Lung microvascular endothelial cell (primary cell): ENCODE measurements at places on chromosomes 12 and 14.
A peak's percentile ranks its signal among the peaks of the same experiment; 100 is the strongest.

GRCh38 chr12:93297032-93297431, 80.7 kb upstream of the NUDT4 start:
- DNase-seq, result no peak

- DNase-seq, result no peak
Observed at GRCh38 chr12:103093499-103094106, 136.1 kb downstream of the ASCL1 start.

DNA sequence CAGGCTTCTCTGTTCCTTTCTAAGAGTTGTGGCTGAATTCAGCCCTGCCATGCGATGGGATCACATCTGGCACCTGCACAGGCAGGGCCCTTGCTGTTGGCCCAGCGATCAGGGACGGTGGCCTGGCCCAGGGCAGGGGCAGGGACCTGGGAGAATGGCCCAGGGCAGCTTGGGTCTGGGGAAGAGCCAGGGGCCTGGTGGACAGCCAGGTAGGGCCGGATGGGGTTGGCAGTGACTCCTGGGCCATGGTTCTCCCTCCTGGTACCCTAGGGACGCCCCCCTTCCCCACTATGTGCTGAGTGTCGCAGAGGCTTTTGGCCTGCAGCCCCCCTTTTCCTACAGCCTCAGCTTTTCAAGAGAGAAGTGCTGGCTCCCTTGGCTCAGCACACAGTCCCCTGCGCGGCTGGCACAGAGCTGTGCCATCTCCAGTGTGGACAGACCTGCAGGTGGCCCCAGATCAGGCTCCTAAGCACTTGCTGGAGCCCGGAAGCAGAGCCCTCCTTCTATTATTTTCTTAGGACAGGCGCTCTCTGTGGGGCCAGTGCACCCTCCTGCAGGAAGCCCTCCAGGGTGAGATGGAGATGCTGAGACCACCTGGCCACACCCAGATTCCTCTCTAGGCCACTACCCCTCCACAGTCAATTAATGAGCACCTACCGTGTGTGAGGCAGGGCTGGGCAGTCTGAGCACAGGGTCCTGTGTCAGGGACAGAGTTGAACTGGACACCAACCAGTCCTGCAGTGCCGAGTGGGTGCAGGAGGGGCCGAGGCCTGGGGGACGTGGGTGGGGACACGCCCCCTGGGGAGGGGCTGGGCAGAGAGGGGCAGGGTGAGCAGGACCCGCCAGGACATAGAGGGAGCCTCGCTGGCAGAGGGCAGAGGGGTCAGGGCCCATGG, 267.6 kb downstream of the ADGRD1 start:
- DNase-seq, result no peak

DNA sequence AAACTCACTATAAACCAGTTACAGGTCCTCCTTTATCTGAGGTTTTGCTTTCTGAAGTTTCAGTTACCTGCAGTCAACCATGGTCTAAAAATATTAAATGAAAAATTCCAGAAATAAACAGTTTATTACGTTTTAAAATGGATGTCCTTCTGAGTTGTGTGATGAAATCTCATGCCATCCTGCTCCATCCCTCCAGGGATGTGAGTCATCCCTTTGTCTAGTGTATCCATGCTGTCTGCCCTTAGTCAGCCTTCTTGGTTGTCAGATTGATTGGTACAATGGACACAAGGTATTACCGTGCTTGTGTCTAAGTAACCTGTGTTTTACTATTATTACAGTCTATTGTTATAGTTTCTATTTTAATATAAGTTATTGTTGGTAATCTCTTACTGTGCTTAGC, 328.3 kb downstream of the APAF1 start:
- DNase-seq, result peak; percentile 3

GRCh38 chr12:87315-87714, 20.7 kb downstream of the IQSEC3 start:
- DNase-seq, result no peak

DNA sequence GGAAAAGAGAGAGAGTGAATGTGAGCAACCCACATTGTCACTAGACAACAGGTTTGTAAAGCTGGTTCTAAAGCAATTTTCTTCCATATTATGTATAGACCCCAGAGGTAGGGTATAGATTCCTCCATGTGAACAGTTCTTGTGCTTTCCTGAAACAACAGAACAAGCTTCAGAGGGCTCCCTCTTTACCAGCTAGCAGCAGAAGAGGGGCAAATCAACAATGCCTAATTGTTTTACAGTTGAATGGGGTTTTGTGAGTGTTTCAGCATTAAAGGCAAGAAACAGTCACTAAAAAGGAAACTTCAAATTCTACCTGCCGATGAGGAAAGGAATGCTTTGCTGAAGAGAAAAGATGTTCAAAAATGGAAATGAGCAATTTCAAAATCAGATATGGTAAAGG, 341.2 kb upstream of the KITLG start:
- DNase-seq, result no peak

- DNase-seq, result no peak
Observed at GRCh38 chr12:132264086-132265010, 65.0 kb downstream of the GALNT9 start.

DNA sequence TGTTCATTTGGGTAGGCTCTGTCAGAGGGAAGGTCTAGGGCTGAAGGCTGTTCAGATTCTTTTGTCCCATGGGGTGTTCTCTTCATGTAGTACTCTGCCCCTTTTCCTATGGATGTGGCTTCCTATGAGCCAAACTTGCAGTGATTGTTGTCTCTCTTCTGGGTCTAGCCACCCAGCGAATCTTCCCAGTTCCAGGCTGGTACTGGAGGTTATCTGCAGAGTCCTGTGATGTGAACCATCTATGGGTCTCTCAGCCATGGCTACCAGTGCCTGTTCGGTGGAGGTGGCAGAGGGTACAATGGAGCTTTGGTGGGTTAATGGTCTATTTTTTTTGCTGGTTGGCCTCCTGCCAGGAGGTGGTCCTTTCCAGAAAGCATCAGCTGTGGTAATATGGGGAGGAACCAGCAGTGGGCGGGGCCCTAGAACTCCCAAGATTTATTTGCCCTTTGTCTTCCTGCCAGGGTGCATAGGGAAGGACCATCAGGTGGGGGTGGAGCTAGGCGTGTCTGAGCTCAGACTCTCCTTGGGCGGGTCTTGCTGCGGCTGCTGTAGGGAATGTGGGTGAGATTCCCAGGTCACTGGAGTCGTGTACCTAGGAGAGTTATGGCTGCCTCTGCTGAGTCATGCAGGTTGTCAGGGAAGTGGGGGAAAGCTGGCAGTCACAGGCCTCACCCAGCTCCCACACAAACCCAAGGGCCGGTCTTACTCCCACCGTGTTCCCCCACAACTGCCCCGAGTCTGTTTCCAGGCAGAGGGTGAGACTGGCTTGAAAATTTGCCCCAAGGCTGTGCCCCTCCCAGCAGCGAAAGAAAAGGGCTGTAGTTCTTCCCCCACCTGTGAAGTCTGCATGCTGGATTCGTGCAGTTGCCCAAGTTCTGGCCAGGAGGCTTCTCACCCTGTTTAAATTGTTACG, 17.5 kb downstream of the MTRFR start:
- no peak for DNase-seq

- DNase-seq, result no peak
Observed at GRCh38 chr12:57718641-57719528, 19.7 kb downstream of the AGAP2 start.

GRCh38 chr12:84658877-84659276, 253.7 kb downstream of the SLC6A15 start:
- no peak for DNase-seq
